Left forelimb (tissue), 1 donor: ENCODE measurements at places on chromosomes 3 and 15.

DNA sequence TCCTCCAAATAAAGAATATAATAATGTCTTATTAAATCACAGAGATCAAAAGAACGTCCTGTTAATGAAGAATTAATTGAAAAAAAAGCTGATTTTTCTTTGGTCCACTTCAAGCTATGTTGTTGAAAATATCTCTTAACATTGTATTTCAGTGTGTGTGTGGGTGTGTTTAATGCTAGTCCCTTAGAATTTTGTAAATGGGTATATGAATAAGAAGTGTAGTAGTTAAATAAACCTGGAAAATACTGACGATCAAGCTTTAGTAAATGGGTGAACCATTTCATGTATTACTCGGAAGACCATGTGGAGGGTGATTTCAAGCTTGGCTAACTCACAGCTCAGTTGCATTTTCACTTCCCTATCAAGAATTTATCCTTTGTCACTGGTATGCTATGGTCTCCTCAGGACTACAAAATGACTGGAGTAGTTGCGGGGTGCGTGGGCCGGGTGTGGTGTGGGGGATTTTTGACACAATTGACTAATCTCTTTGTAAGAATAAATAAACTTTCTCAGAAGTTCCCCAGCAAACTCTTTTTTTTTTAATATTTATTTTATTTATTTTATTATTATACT lies 586.4 kb downstream of the GRM7 start:
- no peak for DNase-seq

GRCh38 chr3:14280326-14280725 lies 101.7 kb downstream of the LSM3 start:
- no peak for DNase-seq

DNA sequence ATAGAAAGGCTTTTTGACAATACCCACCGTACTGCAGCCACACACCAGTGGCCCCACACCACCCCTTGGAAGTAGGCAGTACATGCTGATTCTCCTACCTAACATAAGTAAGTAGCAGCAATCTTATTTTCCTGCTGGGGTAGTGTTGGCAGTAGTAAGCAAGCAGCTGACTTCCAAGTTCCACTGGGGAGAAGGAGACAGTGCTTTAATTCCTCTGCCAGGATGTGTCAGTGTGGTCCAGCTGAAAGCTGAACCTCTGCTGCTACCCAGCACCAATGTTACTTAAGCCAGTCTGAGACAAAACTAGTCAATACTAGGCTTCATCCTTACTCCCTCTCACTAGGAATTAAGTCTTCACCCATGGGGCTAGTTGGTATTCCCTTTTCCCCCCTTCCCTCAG lies 74.7 kb downstream of the DZIP3 start:
- DNase-seq = no peak

DNA sequence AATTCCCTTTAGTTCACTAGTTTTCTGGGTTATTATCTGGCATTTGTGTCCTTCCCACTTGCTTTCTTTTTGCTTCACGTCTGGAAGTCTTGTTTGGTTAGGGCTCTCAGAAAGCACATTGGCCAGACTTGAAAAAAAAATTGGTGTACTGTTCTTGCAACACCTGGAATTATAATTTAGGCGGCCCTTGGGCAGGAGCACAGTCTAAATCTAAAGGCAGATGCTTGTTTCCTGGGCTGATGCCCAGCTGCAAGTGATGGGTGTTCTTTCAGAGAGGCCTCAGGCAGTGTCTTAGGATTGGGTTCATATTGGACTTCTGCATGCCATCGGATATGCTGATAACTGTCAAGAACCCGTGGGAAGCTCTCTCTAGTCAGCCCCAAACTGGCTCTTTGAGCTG lies 521.5 kb downstream of the PDCD6IP start:
- DNase-seq = no peak

DNA sequence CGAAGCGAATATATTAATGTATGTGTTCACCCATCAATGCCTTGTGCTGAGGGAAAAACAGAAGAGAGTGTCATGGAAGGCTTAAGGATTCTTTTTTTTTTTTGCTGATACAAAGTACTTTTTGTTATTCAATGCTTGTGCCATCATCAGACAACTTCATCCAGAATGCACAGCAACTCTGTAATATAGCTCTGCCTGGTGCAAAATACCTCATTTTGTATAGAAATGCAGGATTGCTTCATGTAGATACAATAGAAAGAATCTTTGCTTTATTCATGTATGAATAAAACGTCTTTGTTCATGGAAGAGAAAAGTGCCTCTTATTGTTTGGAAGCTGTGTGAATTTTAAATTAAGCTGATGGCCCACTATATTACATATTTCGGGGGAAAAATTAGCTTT lies 62.9 kb downstream of the SH3GL3 start:
- no peak for DNase-seq

GRCh38 chr3:195601382-195601781 lies 17.6 kb upstream of the APOD start:
- DNase-seq = no peak

DNA sequence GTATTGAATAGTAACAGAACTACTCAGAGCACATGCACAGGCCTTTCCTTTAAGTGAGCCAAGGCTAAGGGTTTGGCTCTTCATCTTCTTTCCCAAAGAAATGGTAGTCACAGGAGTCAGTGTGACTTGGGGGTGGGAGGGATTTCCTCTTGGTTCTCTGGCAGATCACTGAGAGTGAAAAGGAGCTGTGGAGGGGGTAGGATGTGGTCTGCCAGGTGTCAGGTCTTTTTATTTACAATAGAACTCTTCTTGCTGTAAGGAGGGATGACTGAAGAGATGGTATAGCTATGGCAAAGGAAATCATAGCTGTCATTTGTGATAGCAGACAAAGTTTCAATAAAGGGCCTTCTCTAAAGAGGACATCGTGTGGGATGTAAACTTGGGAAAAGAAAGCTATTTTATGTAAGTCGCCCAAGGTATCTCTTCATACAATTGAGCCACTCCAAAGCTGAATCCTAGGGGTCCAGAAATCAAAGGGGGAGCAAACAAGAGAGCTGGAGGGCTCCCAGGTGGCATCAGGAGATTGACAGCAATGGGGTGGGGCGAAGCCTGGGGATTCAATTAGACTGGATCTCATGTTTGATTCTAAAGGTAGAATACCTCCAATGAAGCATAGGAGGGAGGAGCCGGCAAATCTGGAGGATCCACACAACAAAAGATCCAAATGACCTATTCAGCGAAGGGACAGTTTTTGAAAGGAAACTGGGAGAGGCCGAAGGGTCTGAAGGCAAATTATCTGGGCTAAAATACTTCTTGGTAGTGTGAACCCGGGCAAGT lies 20.0 kb upstream of the CHD2 start:
- DNase-seq = no peak

DNA sequence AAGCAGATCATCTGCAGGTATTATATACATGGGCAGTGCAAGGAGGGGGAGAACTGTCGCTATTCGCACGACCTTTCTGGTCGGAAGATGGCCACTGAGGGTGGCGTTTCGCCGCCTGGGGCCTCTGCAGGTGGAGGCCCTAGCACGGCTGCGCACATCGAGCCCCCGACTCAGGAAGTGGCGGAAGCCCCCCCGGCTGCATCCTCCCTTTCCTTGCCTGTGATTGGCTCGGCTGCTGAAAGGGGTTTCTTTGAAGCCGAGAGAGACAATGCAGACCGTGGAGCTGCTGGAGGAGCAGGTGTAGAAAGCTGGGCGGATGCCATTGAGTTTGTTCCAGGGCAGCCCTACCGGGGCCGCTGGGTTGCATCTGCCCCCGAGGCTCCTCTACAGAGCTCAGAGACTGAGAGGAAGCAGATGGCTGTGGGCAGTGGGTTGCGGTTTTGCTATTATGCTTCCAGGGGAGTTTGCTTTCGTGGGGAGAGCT lies 639 bp downstream of the MKRN3 start:
- DNase-seq = no peak

DNA sequence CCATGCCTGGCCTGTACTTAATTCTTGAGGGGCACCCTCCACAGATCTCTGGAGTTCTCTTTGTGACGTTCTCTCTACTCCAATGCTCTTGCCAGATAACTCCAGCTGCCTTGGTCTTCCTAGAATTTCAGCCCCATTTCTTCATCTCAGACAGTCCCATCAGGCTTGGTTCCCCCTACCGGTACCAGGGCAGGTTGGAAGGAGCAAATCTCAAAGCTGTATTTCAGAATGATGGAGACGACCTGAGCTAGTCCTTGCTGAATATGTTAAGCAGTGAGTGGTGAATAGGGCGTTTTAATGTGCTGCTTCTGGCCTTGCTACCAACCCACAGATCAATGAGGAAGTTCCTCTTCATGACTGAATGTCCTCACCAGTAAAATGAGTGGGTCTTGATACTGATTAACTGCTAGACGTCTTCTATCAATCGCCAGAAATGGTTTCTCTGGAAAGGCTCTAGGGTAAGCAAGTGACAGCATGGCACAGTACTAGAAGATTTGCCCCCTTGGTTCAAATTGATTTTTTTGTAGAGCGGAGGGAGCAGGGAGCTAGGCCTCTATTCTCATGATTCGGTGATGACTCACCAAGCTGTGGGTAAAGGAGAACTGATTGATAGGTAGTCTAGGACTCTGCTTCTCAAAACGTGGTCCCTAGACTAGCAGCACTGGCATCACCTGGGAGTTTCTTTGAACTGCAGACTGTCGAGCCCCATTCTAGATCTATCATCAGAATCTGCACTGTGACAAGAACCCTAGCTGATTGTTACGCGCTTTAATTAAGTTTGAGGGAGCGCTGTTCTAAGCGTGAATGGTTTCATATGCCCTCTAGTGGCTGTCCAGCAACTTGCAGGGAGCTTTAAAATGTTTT lies 67.8 kb downstream of the UBP1 start:
- no peak for DNase-seq

DNA sequence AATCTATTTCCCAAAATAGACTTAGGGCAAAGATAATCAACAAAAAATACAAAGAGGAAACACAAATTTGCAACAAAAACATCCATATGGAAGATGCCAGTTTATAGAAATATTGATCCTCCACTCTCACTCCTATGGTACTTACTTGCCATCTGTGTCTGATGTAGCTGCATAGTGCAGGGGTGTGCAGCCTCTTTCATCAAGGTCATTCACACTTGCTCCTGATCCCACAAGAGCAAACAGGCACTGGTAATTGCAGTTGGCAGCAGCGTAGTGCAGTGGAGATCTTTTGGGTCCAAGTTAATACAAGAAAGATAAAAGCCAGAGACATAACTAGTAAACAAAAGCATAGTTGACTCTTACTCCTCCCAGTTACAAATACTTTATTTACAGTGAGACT lies 90.0 kb downstream of the ANKRD28 start:
- DNase-seq = no peak

- no peak for DNase-seq
Measured at GRCh38 chr15:56207092-56207491, 36.6 kb downstream of the RFX7 start.

DNA sequence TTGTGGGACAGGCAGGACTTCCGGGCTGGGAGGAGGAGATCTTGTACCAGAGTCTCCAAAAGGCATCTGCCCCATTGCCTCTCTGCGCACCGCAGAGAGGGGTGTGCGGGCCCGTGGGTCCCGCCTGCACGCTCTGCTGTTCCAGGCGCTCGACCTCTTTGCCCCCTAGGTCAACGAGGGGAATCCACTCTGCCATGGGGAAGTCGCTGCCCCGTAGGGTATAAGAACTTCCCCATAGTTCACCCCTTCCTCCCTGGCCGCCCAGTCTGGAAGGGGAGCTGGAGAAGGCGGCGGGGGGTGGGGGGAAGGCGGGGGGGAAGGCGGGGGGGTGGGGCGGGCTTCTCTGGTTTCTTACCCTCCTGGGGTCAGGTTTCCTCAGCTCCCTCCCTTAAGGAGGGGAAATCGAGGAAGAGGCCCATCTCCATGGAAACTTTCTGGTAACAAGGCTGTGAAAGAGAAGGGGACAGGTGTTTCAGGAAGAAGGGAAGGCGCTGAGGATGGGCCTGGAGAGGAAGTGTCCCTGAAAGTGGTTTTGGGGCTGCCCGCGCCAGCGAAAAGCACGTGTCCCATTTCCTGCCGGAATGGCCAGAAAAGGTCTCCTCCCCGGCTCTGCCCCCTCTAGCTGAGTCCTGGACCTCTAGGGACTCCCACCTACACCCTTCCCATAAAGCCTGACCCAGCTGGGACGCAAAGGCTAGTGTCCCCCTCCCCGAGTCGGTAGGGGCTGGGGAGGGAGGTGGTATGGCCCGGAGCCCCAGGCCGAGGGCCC lies 27.5 kb downstream of the NR1I2 start:
- no peak for DNase-seq

DNA sequence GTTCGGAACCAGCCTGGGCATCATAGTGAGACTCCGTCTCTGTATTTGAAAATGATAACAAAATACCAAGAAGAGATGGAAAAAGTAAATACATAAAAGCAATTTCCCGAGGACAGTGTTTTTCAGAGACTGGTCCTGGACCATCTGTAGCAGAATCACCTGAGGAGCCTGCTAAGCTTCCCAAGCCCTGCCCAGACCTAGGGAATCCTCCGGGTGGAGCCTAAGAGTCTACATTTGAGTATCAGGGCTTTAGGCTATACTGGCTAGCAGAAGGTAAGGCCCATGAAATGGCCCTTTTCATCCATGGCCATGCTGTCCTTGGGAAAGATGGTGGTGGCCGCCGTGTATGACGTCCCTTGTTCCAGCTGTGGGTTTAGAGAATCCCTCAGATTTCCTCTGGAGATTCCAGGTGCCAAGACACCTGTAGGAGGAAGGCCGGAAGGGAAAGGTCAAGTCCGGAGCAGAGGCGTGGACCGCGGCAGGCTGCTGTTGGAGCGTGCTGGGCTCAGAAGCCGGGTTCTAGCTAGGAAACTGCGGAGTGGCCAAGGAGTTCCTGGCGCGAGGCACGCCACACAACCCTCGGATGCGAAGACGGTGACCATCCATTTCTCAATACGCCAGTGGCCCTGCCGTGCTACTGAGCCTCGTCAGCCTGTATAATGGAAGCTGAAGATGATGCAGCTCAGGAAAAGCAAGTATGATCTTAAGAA lies 50.9 kb downstream of the TMEM44 start:
- DNase-seq = no peak

- no peak for DNase-seq
Measured at GRCh38 chr3:195708626-195709481, 11.9 kb upstream of the MUC20 start.

DNA sequence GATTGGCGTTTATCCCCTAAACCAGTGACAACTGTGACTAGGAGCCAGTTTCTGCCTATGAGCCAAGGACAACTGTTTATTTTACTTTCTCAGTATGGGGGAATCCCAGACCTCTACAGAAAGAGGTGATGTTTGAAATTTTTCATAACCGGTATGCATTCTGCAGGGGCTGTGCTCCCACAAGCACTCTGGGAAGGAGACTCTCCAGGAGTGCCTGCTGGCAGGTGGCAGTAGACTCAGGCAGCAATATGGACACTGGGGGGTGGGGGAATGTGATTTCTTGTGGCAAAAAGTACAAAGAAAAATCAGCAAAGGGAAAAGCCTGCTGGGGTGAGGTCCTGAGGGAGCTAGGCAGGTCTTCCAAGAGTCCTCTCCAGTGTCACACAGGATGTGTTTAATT lies 5.9 kb downstream of the TGM4 start:
- DNase-seq = no peak

DNA sequence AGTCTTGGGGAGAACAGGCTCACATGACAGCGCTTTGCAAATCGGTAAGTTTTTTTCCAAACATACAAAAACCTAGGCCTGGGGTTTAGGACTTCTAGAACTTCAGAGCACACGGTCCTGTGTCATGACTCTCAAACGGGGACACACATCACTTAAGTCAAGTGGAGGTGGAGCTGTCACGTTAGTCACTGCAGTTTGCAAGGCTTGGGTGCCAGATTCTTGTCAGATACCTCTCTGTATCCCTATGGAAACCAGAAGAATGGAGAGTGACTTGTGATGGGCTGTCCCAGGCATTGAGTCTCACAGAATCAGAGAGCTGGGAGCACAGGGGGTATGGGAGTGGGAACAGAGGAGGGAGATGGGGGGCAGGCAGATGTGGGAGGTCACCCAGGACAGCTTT lies 64.8 kb downstream of the DUT start:
- no peak for DNase-seq

GRCh38 chr15:33837294-33837693 lies 131.0 kb upstream of the CHRM5 start:
- DNase-seq = no peak

GRCh38 chr3:104717828-104718196 lies 648.9 kb upstream of the ALCAM start:
- no peak for DNase-seq
